CD4-positive, alpha-beta T cell treated with Interleukin-12 subunit alpha and Interleukin-12 subunit beta, for 1 hour (primary cell): ENCODE measurements at places on chromosomes 16 and 17.

DNA sequence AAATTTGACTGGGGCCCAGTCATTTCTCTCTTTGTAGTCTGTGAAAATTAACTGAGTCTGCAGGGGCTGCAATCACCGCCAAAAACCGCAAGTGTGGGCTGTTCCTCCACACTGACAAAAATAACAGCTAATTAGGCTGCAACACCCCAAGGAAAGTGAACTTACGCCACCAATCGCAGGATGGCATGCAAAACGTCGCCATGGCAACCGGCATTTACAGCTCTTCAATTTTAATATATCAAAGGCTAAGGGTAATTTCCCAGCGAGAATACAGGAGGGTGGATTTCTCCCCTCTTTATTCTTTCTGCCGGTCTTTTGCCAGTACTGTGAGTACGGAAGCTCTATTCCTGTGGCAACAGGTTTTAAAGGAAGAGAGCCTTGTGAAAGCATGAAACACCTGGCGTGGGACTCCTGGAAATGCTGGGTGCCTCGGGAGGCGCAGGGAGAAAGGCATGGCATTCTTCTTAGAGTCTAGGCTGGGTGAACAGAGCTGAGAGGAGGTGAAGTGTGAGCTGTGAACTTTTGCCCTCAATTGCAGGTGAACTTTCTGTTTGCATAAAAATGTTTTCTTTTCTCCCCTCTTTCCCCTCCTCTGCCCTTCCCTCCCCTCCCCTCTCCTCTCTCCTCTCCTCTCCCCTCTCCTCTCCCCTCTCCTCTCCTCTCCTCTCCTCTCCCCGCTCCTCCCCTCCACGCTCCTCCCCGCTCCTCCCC, 399.7 kb downstream of the XYLT1 start:
- DNase-seq = peak; percentile 88

GRCh38 chr16:47787696-47788095, 326.6 kb downstream of the PHKB start:
- DNase-seq = no peak

GRCh38 chr17:77549726-77550366, 408.7 kb upstream of the TNRC6C start:
- DNase-seq = no peak

GRCh38 chr17:77356690-77357201, 216.0 kb downstream of the SEC14L1 start:
- DNase-seq = no peak

DNA sequence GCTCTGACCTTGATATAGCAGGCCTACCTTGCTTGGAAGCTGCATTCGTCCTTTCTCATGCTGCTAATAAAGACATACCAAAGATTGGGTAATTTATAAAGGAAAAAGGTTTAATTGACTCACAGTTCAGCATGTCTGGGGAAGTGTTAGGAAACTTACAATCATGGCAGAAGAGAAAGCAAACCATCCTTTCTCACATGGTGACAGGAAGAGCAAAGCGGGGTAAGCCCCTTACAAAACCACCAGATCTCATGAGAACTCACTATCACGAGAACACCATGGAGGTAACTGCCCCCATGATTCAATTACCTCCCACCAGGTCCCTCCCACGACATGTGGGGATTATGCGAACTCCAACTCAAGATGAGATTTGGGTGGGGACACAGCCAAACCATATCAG, 6.0 kb upstream of the MAPT start:
- DNase-seq = no peak

DNA sequence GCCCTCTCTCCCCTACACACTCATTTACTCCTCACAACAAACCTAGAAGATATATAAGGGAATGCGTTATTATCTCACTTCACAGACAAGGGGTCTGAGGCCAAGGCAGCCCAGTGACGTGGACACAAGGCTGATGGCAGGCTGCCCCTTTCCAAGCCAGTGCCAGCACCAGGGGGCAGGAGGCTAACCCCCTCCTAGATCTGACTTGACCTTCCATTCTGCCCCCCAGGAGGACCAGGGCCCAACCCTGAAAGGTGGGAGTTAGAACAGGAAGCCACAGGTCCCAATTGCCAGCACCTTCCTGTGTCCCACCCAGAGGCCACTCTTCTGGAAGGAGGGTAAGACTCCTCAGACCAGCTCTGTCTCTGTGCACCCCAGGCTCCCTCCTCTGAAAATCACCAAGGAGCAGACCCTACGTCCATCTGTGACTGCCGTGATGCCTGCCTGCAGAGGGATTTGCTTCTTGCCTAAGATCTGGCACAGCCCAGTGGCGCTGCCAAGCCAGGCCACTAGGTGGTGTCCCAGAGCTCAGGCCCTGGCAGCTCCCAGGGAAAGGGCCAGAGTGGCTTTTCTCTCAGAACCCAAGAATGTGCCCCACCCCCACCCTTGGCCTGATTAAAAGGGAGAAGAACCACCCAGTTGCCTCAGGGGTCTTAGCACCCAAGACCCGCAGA, 42.4 kb upstream of the MRPS23 start:
- peak; percentile 77 for DNase-seq

GRCh38 chr16:3400779-3401688, at the start of the genes ZNF174 and ZSCAN32:
TSS of gene ZNF174 (plus strand) at chr16:3401215. CDS start at chr16:3402005, 790 bp downstream.
TSS of gene ZSCAN32 (minus strand) at chr16:3401004. CDS start at chr16:3397557, 3,447 bp downstream.
- DNase-seq = peak; percentile 99

DNA sequence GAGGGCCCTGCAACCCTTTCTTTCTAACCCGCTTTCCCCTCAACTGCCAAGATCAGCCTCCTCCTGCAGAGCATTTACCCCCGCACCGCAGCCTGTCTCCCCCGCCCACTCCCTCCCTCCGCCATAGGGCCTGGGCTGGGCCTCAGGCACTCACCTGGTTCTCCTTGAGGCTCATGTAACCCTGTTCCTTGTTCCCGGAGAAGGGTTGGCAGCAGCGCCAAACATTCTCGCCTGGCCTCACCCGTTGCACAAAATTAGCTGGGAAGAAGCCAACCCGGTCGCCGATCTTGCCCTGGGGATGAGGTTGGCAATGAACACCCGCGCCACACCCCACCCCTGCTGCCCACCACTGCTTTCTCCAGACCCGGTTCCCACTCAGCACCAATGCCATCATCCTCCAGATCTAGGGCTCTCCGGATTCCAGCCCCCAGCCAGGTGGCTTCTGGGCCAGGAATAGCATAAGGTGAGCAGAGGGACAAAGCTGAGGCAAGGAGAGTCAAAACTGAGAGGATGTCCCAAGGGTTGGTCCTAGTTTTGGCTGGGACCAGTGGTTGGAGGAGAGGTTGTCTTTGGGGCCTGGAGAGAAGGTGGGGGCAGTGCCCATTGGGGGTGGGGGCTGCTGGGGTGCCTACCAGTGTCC, 12.8 kb downstream of the STAC2 start:
- DNase-seq = no peak

DNA sequence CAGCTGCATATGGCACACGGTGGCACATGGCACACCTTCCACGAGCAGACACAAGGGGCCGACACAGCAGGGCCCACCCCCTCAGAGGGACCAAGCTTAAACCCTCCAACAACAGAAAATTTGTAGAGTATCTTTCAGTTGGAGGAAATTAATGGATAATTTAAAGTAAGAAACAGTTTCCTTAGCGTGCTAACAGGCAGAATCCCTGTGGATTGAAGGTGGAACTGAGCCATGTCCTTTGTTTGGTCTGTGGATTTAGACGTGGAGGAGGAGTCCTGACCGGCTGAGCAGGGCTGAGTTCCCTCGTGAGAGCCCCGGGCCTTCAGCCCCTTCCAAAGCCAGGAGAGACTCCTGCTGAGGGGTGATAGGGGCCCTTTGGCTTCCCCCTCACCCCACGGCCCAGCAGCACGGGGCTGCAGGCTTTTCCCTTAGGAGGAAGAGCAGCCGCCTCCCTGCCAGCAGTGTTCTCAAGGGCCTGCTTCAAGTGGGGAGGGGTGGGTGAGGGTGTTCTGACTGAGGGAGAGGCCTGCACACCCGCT, 1.4 kb upstream of the CYB561 start:
- DNase-seq = no peak

GRCh38 chr16:69100071-69100691, 5.3 kb upstream of the HAS3 start:
- DNase-seq = no peak

- peak; percentile 96 for DNase-seq
These were observed at the start of gene FOXK2 for GRCh38 chr17:82518826-82519810. TSS of gene FOXK2 (plus strand) at chr17:82519732. CDS start at chr17:82519889, 157 bp downstream.

DNA sequence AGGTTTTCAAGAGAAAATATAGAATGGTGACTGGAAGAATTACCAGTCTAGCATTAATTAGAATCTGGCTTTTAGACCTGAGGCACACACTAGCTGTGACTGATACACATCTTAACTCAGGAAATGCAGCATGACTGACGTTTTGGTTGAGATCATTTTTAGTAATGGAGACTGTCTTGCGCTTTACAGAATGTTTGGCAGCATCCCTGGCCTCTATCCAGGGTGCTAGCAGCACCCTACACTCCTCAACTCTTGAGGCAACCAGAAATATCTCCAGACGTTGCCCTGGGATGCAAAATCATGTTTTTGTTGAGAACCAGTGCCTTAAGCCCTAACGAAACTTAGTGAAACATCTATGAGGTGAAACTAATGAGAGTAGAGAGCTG, 109.0 kb downstream of the HS3ST3A1 start:
- no peak for DNase-seq

DNA sequence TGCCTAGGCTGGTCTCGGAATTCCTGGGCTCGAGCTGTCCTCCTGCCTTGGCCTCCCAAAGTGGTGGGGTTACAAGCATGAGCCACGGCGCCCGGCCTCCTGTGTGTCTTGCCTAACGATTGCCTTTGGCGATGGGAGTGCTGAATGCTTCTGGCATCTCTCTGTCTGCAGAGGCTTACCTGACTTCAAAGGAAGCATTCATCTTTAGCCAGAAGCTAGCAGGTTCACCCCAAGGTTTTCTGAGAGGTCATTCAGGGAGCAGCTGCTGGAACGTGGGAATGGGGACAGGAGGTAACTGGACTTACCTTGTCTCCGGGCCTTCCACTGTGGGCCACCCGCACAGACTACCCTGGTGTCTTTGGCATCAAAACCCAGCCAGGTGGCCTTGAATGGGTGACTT, 54.7 kb downstream of the PLCG2 start:
- DNase-seq = no peak

GRCh38 chr17:79028496-79029326, 4.7 kb downstream of the C1QTNF1 start:
- DNase-seq = no peak

DNA sequence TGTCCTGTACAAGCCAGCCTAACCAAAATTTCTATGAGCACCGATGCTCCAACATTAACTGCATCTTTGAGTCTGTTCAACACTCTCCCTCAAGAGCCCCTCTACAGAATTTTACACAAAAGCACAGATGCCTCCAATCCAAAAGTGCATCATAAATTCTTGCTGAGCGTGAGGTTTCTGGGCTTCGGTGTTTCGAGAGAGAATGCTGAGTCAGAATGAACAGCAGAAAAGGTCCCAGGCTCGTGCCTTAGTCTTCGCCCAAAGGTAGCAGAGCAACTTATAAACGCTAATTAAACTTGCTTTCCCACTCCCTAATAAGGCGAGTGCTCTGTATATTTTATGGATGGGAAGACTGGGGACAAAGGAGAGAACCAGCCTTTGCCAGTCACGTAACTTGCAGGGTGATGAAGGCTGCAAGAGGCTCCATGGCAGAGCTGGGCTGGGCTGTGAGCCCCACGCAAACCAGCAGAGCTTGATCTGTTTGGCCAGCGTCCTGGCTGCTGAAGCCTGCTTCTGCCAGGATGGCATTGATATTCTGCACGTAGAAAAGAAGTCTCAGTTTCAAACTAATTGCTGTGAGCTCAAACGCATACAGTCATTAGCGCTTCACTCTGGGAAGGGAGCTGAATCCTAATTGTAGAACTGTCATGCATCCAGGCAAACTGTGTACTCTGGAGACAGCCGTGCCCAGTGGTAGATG, 138.5 kb downstream of the DNAH9 start:
- DNase-seq = no peak

- DNase-seq = no peak
These were observed 17.9 kb downstream of the TANGO6 start for GRCh38 chr16:68860978-68861892.

DNA sequence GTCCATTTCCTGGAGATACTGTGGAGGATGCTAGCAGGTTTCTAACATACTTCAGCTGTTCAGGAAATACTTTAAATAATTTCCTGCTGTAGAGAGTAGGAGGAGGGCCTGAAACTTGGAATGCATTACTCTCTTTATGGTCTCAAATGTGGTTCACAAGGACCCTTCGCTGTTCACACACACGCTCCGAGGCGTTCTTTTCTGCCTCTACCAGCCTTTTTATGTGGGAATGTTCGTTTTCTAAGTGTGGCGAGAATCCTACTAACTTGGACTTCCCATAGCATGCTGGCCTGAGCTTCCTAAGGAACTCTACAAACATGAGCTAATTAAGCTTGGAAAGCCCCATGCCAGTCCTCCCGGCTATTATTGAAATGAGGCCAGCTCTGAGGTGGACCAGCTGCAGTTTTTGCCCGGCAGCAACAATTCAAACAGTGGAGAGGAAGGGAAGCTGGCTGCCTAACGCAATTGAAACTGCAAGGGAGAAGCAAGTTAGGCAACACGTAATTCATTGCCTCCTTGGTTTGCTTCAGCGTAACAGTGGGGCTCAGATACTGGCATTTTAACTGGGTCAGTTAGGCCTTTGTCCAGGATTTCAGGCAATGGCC, 18.9 kb downstream of the KPNA2 start:
- DNase-seq = no peak

DNA sequence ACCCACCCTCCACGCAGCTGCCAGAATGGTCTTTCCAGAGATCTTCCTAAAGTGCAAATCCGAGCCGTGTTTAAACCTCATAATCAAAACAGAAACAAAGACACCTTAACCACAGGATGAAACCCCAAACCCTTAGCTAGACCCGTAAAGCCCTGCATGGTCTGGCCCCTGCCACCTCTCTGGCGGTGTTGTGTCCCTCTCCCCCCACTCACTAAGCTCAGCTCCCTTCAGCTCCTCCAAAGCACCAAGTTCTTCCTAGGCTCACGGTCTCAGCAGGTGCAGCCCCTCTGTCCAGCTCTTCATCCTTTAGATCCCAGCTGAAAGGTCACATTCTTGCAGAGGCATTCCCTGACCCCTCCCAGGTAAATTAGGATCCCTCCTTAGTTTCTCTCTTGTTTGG, 4.4 kb upstream of the NXPH3 start:
- DNase-seq = no peak
